T-helper 17 cell (primary cell): ENCODE measurements at places on chromosomes 5 and 9.

GRCh38 chr5:96904054-96904931 is 28.0 kb downstream of the ERAP2 start:
- DNase-seq = no peak

GRCh38 chr9:89523948-89524347 is 26.0 kb upstream of the SEMA4D start:
- DNase-seq = no peak

DNA sequence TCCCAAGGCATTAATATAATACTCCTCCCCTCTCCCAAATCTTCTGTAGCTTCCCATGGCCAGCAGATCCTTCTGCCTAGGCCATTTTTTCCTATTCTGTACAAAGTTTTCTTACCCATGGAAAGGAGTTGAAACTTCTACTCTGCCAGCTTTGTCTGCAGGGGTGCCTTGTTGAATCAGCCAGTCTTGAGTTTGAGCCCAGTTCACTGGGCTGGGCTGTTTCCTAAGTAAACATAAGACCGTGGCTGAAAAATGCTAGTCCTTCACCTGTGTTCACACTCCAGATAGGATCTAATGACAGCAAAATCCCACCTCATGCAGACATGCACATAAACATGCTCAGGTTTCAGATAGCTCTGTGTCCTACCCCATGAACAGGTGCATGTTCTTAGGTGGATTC is 10.4 kb downstream of the TEX48 start:
- DNase-seq = no peak

- no peak for DNase-seq
Observed at GRCh38 chr5:76763136-76763535, 47.2 kb downstream of the F2R start.

DNA sequence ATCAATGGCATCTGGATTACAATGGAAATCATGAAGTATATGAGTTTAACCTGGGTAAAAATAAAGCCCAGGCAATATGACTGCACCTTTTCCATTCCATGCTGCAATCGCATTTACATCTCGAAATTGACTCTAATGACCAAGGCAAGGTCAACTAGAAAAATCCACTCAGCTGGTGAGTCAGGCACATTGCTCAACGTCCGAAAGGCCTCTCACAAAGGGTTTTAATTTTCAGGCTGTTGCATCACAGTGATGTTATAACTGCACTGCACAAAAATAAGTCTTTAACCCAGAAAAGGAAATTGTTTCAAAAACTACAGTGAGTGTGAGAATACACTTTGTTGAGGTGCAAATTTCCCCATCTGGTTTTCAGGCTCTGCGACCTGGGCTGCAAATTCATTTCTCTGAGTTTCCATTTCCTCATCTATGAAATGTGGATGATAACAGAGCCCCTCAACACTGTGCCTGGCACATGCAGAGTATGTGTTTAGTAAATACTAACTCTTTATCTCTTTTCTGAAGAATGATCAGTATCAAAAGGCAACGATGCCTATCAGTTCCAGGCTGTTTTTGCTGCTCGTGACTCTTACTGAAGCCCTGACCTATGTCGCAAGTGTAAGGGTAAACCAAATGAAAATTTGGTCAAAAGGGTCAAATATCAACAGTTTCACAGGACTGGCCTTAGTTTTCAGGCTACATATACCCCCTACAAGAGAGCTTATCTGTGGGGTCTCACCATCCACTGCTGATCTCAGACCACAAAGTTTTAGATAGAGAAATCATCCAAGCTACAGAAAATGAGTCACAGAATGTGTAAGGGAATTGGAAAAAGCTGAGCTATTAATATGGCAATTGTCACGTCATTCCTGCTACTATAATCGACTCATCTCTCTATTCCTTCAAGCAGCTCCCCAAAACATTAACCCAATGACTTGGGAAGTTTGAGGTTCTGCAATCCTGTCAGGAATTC is 4.1 kb downstream of the NFIL3 start:
- DNase-seq = no peak

DNA sequence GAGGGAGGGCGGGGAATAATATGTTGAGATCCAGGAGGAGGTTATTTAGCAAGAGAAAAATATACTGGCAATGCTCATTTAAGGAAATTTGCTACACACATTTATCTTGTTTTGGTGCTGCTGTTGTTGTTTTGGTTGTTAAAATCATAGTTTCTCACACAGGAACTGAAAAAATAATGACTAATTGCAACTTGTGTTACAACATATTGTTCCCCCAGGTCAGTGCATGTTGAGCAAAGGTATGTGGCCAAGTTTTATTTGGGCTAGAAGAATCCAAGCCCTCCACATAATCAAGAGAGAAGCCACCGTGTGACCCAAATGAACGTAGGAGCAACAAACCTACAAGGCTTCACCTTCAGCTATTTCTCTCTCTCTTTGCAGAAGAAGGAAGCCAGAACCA is 220.3 kb upstream of the DAPK1 start:
- DNase-seq = no peak

DNA sequence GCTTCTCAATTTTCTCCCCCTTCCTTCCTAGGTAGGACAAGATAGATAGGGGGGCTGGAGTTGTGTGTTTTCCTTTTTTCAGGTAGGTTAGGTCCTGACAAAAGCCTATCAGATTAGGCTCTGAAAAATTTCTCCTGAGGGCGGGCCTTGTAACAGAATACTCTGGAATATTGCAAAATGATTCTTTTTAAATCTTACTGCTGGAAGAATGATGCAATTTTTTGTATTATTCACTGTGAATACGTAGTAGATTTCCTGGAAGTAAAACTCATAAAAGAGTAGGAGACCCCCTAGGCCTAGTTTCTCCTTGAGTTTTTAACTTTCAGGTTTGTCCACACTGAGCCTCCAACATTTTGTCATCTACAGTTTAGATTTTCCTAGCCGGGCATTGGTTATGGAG is 1701.8 kb downstream of the EFNA5 start:
- DNase-seq = no peak

GRCh38 chr9:121675969-121676822 is 24.8 kb downstream of the DAB2IP start:
- no peak for DNase-seq

- no peak for DNase-seq
Observed at GRCh38 chr5:135584918-135585317, 6.1 kb upstream of the CXCL14 start.

DNA sequence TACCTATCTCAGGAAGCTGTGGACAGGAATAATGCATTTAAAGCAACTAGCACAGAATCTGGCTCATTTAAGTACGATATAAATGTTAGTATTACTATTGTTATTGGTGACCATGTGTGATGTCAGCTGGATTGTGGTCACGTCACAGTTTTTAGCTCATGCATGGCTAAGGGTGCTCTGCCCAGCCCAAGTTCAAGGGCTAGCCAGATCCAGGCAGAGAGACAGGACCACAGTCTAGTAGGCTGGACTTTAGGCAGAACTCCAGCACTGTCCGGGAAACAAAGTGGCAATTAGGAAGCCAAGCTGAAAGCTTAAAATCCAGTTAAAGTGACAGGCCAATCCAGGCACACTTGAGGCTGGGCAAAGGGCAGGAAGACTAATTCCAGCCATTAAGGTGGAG is 273.6 kb downstream of the ADAMTSL1 start:
- no peak for DNase-seq

DNA sequence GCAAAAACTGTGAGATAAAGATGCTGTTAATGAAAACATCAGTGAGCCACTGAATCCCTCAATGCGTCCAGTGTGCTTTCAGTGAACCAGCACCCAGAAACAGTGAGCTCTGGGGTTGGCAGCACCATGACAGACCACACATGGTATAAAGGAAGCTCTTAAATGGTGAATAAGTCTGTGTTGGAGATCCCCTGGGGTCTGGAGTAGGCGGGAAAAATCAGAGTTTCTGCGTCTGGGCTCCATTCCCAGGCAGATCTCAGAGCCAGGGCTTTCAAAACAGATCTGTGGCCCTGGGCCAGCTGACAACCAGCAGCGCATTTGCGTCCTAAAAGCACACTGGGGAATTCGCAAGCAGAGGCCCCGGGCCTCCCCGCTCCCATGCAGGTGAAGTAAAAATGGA is 233.5 kb downstream of the FRMD3 start:
- no peak for DNase-seq

- no peak for DNase-seq
Observed at GRCh38 chr5:67454957-67455561, 258.5 kb upstream of the CD180 start.

- no peak for DNase-seq
Observed at GRCh38 chr5:45279109-45279508, 417.1 kb downstream of the HCN1 start.

- no peak for DNase-seq
Observed at GRCh38 chr5:91383956-91384300, 811 bp upstream of the ARRDC3 start.

DNA sequence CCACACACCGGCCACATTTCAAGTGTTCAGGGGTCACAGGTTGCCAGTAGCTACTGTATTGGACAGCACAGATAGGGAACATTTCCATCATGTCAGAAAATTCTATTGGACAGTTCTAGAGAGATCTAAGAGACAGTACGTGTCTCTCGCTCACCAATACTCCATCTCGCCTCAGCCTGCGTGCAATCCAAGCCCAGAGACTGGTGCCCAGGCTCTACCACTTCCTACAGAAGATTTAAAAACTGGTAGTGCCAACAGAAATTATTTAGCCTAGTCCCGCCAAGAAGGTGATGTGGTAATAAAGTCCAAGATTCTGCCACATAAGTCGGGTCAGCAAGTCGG is 390 bp upstream of the SNX2 start:
- DNase-seq = no peak

DNA sequence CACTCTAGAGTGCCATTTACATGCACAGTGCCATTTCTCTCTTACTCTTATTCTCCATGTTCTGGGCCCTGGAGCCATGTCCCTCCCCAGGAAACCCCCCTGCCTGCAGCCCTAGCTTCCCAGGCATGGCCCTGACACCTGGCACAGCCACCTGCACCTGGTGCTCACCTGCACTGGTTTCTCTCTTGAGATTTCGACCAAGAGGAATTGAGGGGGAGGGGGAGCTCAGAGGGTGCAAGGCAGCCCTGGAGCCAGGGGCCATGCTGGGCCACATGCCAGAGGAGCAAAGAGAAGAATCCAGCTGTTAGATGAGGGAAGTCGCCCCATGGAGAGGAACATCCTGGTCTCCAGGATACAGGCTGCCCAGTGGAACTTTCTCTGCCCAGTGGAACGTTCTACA is 65.0 kb upstream of the RAPGEF1 start:
- DNase-seq = no peak

GRCh38 chr5:71693828-71694427 is 25.1 kb upstream of the CARTPT start:
- DNase-seq = no peak

DNA sequence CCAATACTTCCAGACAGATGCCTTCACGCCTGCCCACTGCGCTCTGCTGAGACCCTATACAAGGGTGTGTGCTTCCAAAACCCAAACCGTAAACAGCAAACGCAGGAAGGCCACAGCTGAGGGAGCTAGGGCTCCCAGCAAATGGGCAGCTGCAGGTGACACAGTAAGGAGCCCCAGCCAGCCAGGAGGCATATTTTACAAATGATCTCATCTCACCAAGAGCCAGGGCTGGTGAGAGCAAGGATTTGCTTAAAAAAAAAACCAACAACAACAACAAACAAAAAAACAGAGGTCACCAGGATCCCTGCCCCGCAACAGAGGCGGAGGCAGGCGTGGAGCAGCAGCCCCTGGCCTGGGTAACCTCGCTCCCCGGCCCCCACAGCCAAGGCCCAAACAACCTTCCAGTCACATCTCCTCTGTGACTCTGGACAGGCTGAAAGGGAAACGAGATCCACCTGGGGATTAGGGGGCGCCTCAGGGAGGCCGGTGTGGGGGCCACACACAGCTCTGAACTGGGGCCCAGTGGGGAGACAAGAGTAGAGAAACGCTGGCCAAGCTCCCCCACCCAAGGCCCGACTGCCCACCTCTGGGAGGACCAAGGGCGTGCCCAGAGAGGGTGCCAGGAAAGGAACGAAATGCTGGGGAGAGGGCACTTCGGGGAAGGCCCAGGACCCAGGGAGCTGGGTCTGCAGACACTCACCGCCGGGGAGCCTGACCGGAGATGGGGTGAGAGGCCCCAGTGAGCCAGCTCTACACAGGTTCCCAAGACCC is 3.3 kb downstream of the NACC2 start:
- DNase-seq = no peak

DNA sequence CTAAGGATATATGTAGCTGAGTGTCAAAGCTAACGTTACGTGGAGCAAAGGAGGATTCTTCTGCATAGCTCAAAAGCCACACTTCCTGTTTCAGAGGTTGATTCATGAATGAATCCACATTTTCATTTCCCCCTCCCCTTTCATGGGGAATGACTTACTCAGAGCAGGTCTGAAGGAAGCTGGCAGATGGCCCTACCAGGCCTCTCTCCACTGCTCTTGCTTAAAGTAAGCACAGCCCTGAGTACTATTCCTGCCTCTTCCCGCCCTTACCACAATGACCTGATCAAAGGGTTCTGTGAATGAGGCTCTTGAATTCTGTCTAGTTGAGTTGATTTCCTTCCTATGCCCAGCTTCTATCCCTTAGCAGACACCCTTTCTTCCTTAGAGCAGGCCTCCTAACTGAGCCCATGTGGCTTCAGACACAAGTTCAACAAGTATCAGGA is 6.3 kb downstream of the IGIP start:
- no peak for DNase-seq

GRCh38 chr5:153619771-153620170 is 129.3 kb downstream of the GRIA1 start:
- no peak for DNase-seq

GRCh38 chr5:53878015-53878414 is 317.6 kb downstream of the NDUFS4 start:
- no peak for DNase-seq

DNA sequence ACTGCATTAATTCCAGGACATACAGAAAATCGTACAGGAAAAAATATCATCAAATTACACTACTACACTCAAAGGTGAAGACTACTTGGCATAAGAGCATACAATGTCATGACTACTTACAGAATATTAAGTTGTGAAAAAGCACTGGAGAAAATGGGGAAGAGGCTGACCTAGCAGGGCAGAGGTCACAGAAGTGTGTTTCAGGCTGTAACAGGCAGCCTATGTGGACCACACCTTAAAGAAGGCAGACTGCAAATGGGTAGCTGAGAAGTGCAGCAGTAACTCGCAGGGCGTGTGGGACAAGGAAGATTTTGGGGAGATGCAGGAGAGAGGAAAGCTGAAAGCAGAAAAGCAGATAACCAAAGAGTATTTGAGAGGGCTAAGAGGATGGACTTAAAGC is 167.0 kb upstream of the PIK3R1 start:
- DNase-seq = no peak

DNA sequence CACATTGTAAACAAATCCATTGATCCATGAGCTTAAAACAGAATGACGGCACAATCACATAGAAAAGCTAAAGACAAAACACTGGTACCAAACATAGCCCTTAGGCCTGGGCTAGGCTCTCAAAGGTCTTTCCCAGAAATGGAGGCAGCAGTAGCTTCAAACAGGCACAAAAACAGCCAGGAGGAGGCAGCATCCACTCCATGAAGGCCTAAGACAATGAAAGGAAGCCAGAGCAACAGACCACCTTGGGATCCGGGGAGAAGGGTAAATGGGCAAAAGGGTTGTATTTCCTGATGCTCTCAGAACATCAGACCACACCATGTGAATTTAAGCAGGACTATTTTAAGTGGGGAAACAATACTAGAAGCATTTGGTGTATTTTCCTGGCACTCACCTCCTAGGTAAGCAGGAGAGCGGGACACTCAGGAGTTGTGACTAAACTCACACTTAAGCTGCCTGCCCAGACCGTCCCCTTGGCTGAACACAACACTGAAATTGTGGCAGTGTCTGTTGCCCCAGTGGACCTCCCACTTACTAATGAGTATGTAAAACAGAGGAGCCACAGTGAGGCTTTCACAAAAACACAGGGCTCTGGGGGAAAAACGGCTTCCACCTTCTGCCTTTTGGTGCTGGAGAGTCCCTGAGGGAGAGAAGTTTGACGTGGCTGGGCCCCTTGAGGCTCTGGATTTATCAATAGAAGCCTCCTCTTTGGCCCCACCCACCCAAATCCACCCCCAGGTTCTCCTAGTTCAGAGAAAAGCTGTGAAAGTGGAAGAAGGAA is 11.9 kb downstream of the GNPDA1 start:
- no peak for DNase-seq
